ENCODE measurements at places on chromosomes 7 and 10.

GRCh38 chr7:22667562-22668239 lies 59.3 kb upstream of the IL6 start:
- DNase-seq: no peak

DNA sequence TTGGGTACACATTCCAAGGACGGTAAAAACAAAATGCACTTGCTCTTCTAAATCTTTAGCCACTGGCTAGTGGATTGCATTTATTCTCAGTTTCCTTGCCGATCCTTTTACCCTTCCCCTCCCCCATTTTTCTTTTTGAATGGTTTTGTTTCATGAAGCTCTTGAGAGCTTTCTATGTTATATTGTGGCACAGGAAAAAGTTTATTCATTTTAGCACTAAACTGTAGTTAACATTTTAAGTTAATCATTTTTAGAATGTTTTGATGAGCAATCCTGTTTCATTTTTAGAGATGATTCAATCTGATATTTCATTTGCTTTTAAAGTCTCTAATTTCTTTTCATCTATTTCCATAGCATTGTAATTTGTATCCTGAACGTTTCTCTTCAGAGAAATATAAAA lies 24.0 kb downstream of the ZEB1 start:
- no peak for DNase-seq

- DNase-seq: no peak
Measured at GRCh38 chr10:126931544-126931943, 26.3 kb downstream of the DOCK1 start.

- no peak for DNase-seq
Measured at GRCh38 chr7:29794959-29795629, 11.2 kb upstream of the WIPF3 start.

GRCh38 chr7:85890244-85890811 lies 703.5 kb upstream of the SEMA3D start:
- no peak for DNase-seq

Data from stimulated activated CD8-positive, alpha-beta memory T cell treated with anti-CD3 and anti-CD28 coated beads, Interleukin-4, amount 100 ng/mL, for 1 hour (primary cell).